ENCODE measurements at places on chromosomes 7 and 10.

- peak; percentile 91 for DNase-seq
These were observed 18.7 kb downstream of the SRRM3 start for GRCh38 chr7:76220185-76221057.

DNA sequence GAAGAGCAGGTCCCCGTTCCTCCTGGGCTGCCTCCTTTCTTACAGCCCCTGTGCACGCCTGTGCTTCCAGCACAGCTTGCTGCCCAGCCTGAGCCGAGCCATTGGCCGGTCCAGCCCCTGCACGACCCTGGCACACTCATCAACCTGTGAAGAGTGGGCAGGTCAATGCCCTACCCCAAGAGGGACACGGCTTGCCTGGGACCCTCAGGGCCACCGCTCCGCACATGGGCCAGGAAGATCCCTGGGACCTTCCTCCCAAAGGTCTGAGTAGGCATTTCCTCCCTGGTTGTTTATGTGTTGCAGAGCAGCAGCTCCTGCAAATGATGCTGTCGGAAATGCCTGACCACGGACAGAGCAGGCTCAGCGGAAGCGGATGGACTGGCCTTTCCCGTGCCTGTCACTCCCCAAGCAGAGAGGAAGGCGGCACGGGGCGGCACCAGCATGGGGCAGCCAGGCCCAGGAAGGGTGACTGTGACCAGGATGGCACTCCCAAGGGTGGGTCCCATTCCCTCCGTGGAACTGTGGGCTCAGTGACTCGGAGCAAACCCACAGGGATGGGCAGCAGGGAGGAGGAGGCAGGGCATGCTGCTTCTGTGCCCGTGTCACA lies 252.5 kb downstream of the TNS3 start:
- no peak for DNase-seq

- DNase-seq, result no peak
These were observed 122.8 kb upstream of the ZNF92 start for GRCh38 chr7:65250697-65251395.

DNA sequence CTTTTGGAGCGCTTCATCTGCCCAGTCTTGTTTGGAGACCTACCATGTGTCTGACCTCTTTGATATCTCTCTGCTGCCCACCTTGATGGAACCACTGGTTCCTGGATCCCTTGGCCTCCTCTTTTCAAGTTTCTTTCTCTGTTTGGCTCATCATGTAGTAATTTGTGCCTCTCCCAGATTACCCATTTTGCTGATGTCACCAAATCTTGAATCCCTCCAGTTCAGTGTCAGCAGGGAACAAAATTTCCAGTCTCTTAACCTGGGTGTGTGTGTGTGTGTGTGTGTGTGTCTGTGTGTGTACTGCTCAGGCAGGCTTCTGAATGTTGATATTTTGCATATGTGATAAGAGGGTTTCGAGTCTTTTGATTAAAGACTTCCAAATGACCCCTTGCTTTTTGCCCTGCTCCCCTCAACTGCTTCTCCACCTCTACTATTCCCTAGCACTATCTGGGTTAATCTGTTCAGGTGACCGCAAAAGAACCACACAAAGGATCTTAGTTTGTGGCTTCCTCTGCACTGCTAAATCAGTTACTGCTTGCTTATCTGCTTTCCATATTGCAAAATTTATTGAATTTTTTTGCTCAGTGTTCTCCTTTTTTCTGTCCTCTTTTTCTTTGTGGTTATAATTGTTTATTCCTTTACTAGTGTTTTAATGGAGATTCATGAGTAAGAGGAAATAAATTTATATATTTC lies 25.7 kb downstream of the MYO3A start:
- no peak for DNase-seq

Measured in posterior cingulate gyrus (tissue), 11 donors.